Activated naive CD4-positive, alpha-beta T cell (primary cell): ENCODE measurements at places on chromosomes 13 and 19.

DNA sequence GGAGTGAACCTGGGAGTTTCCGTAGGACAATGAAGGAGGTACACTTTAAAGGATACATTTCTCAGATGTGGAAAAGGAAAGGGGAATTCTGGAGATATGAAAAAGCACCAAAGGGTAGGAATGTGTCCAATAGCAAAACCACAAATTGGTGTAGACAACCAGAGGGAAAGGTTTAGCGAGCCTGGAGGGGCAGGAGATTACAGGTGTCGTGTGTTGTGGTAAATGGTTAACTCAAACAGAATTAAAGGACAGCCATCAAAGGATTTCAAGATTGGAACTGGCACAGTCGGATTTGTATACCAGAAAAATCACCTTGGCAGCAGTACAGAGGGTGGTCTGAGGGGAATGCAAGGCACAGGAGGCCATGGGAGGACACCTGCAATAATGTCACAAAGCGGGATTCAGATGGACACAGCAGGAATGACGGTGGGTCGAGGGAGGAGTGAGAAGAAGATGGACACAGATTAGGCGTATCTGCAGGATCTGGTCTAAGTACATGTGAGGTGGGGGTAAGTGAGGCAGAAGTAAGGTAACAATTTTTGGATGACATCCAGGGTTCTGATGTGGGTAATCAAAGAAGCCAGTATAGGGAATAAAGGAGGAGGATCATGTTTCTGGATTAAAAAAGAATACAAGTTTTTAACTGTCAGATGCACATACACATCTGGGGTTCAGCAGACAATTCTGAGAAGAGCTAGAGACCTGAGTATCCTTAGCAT lies 361.6 kb downstream of the KLF12 start:
- DNase-seq: no peak

DNA sequence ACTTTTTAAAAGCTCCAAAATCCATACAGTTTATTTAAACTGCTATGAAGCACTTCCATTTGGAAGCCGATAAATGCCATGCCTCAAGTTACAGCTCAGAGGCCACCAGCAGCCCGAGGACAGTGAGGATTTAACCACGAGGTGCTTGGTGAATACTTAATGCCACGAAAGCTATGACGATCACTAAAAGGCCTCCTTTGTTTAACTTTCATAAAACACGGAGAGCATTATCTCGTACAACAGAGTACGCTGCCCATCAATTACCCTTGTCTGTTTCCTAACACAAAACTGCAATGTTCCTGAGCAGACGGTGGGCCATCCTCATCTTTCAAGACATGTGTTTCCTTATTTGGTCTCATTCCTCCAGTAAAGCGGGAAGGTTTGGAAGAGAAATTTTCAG lies 58.4 kb downstream of the PEPD start:
- no peak for DNase-seq

- DNase-seq: no peak
These were observed 38.7 kb upstream of the C1QTNF9 start for GRCh38 chr13:24270639-24271141.

DNA sequence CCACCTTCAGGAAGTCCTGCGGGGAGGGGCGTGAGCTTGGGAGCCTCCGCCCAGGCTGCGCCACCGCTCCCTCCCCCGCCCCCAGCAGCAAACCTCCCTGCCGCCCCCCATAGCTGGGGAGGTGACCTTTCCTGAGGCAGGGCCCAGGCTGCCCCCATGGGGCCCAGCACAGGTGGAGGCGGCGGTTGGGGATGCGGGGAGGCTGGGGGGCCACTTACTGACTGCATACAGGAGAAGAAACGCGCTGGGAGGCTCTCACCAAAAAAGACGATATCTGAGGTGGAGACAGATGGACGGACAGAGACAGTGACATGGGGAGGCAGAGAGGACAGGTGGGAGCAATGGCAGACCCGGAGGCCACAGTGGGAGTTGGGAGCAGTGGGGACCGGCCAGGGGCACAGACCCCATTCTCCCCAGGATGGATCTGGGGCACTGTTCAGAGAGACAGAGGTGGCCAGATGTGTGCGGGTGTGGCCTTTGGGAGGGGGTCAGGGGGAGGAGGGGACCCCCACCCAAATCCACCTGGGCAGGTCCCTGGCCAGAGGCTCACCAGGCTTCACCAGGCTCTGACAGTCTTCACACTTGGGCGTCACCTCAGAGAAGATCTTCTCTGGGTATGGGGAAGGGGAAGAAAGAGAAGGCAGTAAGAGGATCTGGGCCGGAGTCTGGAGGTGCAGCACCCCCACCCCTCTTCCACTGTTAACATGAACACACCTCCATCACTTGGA lies 3.0 kb upstream of the RINL start:
- DNase-seq: no peak

- no peak for DNase-seq
These were observed 283.2 kb upstream of the SLC10A2 start for GRCh38 chr13:103349211-103349980.

GRCh38 chr13:44015811-44016210 lies 136.1 kb downstream of the LACC1 start:
- no peak for DNase-seq

- no peak for DNase-seq
These were observed 698.8 kb downstream of the LIG4 start for GRCh38 chr13:107516517-107516916.

DNA sequence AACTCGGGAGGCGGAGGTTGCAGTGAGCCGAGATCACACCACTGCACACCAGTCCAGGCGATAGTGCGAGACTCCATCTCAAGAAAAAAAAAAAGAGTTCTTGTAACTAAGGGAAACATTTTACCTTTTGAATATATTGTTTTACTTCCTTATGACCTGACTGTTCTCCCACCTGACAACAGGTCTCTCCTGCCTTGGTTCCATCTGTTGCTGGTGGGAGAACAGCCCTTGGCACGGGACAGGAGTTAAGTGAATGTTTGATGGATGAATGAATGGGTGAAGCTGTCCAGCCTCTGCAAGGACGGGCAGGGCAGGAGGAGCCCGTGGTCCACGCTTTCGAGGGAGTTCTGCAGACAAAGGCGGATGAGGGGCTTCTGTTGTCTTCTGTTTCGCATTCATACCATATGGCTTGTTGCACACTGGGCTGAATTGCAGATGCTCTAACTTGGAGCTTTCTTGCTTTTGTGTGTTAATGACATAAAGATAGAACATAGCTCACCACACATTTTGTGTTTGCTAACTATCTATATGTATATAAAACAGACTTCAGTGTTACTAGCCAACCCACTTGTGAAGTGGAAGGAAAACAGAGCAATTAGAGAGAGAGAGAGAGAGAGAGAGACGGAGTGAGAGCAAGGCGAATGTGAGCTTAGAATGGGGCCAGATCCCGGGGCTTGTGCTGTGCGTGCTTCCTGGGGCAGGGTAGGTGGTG lies 16.2 kb upstream of the CCNE1 start:
- no peak for DNase-seq

GRCh38 chr13:112757759-112758086 lies 67.9 kb downstream of the ATP11A start:
- DNase-seq: no peak

DNA sequence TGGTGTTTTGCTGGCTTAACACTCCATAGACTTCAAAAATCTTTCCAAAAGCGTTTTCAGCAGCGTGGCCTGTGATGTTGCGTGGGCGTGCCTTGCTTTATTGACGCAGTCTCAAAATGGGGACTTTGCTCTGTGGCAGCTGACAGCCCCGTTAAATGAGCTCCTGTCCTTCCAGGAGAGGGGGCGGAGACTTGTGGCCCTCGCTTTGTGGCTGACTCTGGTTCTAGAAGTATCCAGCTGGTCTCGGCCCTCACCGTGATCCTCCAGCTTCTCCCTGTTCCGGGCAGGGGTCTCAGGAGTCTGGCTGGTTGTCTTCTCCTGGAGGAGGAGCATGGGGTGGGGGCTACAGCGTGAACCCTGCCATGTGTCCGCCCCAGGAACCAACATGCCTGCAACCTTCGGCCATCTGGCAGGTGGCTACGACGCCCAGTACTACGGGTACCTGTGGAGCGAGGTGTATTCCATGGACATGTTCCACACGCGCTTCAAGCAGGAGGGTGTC lies 8.4 kb upstream of the ZNF554 start:
- no peak for DNase-seq

DNA sequence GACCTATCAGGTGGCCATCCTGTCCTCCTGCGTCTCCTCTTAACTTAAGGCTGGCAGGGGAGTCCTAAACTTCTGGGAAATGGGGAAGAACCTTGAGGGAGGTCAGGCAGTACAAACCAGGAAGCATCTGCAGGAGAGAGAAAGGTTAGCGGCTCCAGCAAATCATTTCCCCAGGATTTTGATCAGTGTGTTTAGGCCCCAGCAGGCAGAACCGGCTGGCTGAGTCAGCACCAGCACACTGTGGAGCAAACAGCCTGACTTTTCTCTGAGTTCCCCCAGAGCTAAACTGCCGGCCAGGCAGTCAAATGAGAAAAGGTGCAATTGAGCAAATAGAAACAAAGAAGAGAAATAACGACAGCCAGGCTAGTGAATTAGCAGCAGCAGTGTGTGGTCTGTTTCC lies 46.7 kb upstream of the MEDAG start:
- DNase-seq: no peak

DNA sequence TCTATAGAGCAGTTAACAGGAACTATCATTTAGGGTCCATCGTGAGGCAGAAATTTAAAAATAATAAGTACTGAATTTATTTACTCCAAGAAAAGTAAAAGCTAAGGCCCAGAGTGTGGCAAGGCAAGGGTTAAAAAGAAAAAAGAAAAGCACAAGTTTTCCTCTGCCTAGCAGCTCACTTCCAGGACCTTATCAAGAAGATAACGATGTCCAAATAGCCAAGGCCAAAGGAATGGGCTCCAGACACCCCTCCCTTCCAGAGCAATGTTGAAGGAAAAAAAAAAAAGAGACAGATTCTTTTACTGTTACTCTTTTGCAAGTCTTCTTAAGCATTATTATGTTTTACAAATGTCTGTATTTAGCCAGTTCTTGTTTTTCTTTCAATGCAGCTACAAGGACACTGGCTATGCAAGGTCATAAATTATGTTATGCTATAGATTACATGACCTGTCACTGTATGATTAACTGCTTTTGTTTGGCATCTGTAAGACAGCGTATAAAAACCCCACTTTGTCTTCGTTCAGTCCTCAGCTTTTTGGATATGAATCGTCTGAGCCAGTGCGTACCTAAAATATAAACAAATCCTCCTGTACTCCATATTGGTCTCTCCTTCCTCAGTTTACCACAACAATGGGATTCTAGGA lies 2.9 kb upstream of the ZNF700 start:
- no peak for DNase-seq

- no peak for DNase-seq
These were observed 204 bp upstream of the PDX1 start for GRCh38 chr13:27919659-27919933.

DNA sequence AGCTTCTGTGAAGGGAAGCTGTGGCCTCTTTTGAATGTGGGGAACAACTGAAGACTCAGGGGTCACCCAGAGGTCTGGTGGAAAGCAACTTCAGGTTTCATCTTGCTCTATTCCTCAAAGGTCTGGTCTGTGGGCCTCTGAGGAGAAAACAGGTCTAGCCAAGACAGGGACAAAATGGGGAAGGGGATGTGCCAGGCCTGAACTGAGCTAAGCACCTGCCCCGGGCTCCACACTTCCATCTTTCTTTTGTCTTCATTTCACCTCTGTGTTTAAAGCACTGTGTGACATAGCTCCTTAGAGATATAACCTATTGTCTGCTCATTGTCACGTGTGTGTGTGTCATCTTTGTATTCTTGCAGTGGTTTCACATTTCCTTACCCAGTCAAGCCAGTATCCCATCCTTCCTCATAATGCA lies 19.9 kb upstream of the GDF15 start:
- no peak for DNase-seq

GRCh38 chr19:31534786-31535657 lies 185.8 kb upstream of the TSHZ3 start:
- no peak for DNase-seq

DNA sequence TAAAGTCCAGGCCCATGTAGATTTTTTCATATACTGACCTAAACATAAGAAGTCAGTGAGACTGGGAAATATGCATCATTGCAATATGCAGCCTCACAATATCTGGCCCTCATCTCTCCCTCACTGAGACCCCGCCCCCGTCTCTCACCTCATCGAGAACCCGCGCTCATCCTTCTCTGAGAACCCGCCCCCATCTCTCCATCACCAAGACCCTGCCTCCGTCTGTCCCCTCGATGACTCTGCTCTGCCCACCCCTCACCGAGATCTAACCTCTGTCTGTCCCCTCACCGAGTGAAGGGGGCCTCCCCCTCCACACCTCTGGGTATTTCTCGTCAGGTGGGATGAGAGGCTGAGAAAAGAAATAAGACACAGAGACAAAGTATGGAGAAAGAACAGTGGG lies 20.5 kb upstream of the ZNF846 start:
- no peak for DNase-seq

- no peak for DNase-seq
These were observed 62.1 kb downstream of the DGKH start for GRCh38 chr13:42110410-42111155.

DNA sequence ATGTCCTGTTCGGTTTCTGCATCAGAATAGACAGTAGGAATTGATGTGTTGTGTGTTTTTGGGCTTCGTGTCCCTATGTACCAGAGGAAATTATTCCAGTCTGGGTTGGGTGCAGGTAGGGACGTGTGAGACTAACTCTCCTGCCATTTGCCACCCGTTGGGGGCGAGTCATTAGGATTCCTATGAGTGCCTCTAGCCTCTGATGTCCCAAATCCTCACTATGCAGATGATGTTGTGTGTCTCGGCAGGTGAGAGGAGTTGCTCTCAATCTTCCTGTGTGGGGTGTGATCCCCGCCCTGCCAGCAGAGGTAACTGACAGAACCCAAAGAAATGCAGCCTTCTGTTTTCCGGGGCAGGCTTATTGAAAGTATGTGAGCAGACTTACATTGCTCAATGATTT lies 31.2 kb upstream of the ZNF331 start:
- DNase-seq: no peak
